ENCODE measurements at places on chromosomes 2 and 18.

DNA sequence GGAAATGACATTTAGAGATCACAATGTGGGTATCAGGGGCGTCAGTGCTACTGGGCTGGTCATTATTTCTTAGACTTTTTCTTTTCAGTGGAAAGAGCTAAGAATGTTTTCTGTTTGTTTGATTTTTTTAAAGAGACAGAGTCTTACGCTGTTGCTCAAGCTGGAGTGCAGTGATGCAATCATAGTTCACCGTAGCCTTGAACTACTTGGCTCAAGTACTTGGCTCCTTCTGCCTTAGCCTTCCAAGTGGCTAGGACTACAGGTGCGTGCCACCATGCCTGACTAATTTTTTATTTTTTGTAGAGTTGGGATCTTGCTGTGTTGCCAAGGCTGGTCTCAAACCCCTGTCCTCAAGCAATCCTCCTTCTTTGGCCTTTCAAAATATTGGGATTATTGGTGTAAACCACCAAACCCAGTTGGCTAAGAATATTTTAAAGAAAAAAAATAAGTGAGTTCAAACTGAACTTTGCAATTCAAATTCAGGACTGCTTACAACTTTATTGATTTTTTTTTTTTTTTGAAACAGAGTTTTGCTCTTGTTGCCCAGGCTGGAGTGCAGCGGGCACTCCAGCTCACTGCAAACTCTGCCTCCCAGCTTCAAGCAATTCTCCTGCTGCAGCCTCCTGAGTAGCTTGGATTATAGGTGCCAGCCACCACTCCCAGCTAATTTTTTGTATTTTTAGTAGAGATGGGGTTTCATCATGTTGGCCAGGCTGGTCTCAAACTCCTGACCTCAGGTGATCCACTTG, 154.2 kb downstream of the MIB1 start:
- DNase-seq = no peak

DNA sequence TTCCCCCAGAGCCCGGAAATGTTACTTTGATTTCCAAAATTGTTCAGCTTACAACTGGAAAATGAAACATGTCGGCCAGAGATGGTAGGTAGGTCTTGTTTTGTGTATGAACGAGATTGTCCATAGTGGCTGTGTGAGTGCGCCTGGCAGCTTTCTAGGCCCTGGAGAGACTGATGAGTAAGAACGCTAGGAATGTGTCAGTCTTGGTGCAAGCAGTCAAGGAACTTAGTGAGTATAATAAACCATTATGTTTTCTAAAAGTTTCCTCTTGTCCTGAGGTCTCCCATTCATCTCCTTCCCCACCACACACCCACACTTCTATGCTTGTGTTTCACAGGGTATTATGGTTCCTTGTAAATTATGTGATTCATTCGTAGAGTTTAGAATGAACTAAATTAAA, 234.2 kb downstream of the CDH2 start:
- peak; percentile 53 for DNase-seq

DNA sequence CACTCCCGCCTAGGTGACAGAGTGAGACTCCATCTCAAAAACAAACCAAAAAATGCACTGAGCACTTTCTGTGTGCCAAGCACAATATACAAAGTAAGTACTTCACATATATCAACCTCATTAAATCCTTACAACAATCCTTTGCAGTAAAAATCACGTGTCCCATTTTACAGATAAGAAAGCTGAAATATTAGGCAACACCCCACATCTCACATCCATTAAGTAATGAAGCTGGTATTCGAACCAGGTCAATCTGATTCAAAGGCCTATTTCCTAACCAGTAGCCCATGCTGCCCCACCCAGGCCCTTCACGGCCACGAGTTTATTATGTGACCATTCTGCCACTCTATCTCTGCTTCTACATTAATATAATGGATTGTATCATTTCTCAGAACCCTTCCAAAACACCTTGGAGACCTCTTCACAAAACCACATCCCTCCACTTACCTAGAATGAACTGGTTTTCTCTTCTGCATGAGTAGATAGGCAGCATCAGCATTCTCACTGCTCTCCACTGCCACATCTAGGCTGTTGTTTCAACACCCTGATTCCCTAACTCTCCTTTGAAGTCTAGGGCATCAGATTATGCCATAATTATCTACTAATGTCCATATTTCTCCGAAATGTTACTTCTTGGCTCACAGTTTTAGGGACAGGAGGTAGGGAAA, 3.1 kb upstream of the EXOC6B start:
- DNase-seq = no peak

- peak; percentile 95 for DNase-seq
Measured at GRCh38 chr18:2881088-2881839, 34.5 kb downstream of the EMILIN2 start.

DNA sequence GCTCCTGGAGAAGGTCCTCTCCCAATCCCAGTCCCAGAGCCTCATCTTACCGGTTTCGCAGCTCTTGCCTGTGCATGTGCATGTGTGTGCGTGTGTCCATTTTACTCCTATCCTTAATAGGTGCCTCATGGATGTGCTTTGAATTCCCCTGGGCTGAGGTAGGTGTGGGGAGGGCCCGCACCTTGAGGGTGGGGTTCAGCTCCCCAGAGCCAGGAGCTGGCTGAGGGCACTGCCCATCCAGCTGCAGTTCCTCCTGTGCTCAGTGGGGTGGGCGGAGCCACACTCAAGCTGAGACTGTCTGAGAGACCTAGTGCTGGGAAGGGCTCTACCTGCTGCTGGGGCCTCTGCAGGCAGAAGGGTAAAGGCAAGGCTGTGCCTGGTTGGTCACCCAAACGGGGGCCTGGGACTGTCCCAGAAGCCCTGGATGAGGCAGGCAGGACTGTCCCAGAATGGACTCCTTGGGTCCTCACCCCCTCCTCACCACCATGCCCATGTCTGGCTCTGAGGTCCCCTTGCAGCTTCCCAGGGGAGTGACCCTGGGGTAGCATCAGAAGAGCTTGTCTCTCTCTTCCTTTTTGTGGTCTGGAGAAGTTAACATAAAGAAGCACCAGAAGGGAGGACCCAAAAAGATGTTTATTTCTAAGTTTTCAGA, 8.9 kb downstream of the GDF7 start:
- no peak for DNase-seq

GRCh38 chr2:76341439-76341838, 630.7 kb upstream of the GCFC2 start:
- no peak for DNase-seq

GRCh38 chr2:118580651-118581050, 266.8 kb downstream of the EN1 start:
- DNase-seq = peak; percentile 63

DNA sequence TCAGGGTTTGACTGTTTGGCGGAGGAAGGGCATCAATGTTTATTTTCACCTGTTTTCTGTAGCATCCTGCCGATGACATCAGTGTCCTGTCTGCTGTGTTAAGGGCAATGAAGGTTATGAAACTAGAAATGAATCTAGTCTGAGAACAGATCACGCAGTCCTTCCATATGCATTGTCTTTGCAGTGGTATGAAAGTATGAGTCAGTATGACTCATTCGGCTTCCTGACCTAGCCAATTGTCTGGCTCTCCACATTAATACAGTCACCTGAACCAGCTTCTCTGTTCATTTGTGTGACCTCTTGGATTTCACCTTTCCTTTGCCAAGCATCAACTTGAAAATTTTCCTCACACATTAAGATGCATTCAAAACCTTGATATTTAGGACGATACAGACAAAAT, 353.8 kb downstream of the RND3 start:
- peak; percentile 83 for DNase-seq

GRCh38 chr18:77003316-77003715, 129.3 kb downstream of the MBP start:
- DNase-seq = no peak

DNA sequence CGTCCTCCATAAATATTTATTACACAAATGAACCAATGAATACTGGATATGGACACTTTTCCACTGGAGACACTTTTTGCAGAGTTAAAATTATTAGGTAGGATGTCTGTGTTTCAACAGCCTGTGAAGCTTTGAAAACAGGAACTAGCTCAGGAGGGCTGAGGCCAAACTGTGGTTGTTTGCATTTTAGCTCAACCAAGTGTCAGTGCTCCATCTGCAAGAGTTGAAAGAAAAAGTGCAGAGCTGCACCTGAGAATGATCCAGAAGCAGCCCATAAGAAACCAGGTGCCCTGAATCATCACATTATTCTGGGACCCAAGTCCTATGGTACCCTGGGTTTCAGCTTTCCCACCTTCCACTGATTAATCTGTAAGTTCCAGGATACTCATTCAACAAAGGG, 180.4 kb downstream of the TRIB2 start:
- DNase-seq = no peak

- no peak for DNase-seq
Measured at GRCh38 chr2:691821-692761, 14.9 kb upstream of the TMEM18 start.

DNA sequence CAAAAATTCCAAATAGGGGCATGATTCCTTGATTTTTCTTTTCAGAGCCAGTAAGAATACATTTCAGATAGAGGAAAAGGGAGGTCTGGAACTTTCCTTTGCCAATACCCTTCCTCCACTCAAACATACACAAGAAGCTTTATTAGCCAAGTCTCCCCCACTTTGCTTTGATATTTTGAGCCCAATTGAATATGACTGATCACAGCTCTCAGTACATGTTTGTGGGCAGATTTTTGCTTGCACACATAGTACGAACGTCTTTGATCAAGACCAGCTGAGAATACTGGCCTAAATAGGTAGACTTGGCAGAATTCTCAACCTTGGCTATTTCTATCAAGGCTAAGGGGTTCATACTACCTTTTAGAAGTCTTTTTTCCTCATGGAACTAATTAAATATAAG, 148.8 kb upstream of the PGAP1 start:
- no peak for DNase-seq

All from fibroblast of skin of scalp (primary cell).